ENCODE measurements at places on chromosomes 7 and 10.

DNA sequence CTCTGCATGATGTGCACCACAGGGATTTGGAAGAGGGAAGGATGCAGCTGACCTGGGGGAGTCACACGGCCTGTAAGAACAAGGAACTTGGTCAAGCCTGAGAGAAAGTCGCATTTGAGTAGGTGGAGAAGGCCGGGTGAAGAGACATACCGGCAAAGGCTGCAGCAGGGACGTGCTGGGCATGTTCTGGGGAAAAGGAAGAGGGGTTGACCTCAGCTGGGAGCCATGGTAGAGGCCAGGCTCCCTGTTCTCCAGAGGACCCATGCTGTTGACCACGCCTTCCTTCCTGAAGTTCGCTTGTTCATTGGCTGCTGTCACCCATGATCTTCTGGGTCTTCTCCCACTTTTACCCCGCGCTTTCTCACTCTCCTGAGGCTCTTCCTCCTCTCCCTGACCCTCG is 84.5 kb downstream of the HTR5A start:
- no peak for ATAC-seq

GRCh38 chr7:17651341-17651740 is 289.0 kb downstream of the SNX13 start:
- ATAC-seq: no peak

DNA sequence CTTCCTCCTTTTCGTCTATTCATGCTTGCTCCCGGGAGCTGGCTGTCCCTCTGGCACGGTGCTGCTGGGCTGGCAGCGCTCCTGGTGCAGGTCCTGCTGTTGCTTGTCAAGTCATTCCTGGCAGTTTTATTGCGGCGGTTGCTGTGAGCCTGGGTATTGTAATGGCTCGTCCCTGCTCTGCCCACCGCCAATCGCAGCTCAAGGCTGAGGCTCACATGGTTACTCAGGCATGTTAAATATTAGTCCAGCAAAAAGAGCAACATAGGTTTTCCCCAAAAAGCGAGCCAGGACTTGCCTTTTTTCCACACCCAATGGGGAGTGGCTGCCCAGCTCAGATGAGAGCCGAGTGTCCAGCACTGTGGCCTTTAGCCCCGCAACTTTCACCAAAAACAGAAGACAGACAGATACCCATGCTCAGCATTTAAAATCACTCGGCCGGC is 492.9 kb upstream of the FOXK1 start:
- no peak for ATAC-seq

GRCh38 chr7:16644636-16645592 is 640 bp downstream of the ANKMY2 start:
- peak; percentile 21 for ATAC-seq

DNA sequence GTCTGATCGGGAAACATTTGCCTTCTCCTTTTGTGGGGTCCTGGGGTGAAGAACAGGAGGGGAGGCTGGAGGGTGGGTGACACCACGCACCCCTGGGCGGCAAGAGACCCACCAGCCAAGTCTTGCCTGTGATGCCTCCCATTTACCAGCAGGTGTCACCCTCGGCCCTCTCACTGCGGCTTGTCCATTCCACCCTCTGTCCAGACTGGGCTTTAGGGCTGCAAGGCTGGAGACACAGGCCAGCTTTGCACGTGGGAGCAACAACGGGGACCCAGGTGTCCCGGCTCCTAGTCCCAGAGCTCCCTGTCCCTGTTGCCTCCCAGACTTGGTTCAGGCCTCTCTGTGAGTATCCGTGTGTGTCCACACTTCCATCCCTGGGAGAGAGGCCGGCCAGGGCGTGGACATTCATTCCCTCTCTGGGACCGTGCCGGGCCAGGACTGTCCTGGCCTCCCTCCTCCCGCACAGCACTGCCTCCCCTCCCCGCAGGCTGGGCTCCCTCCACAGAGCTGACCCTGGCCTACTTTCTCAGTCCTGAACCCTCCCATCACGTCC is 36.2 kb upstream of the GTF2IRD1 start:
- peak; percentile 67 for ATAC-seq

GRCh38 chr7:140010194-140010895 is 52.4 kb downstream of the PARP12 start:
- no peak for ATAC-seq

DNA sequence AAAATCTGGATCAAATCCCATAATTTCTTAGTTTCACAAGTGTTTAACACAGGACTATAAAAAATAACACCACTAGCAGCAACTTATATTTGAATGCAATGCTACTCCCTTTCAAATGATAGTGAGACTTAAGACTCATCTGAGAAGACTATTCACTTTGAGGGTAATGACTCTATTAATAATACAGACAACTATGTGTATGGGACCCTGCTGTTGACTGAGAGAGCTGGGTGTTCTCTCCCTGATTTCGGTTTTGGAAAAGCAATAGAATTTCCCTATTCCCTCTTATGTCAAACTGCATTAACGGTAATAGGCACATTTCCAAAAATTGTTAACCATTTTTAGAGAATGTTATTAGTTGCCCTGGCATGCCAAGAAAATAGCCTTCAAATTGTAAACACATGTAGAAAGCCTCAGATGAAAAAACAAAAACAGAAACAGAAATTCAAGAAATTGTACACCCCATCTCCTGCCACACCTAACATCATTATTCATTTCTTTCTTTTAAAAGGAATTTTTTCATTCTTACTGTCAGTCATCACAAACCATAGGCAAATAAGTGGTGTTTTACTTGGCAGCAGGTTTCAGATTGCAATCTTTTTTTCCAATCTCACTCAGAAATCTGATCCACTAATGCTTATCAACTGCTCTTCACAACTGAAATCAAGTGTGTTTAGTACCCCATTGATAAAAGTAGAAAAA is 153.7 kb downstream of the TFPI2 start:
- no peak for ATAC-seq

DNA sequence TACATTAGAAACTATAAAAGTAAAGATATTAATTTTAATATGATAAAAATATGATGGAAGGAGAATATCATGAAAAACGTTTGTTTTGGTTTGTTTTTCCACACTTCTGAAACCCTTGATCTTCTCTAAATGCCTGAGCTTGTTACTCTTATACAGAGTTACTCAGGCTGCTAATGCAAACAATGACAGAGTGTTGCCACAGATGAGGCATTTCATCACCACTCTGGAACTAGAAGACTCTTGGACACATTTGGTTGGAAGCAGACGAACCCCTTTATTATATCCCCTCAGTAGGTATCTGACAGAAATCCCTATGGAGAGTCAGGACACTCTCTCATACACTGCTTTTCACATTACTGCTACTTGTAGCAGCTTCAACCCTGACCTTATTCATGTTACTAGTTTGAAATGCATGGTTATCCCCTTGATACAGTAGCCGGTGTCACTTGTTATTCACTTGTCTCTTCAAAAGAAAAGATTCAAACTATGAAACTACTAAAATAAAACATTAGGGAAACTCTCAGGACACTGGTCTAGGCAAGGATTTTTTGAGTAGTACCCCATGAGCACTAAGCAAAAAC is 66.9 kb downstream of the SEMA3C start:
- no peak for ATAC-seq

DNA sequence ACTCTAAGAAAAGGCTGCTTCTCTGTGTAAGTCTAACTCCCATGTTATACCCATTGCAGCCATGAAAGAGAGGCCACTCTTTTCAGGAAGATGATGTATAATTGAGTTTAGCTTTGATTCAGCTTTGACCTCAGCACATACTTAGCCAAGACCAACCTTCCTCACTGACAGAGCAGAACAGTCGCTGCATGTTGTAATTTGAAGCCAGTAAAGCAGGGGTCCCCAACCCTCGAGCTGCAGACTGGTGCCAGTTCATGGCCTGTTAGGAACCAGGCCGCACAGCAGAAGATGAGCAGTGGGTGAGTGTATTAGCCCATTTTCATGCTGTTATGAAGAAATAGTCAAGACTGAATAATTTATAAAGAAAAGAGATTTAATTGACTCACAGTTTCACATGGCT is 223.9 kb downstream of the GPR158 start:
- peak; percentile 16 for ATAC-seq

DNA sequence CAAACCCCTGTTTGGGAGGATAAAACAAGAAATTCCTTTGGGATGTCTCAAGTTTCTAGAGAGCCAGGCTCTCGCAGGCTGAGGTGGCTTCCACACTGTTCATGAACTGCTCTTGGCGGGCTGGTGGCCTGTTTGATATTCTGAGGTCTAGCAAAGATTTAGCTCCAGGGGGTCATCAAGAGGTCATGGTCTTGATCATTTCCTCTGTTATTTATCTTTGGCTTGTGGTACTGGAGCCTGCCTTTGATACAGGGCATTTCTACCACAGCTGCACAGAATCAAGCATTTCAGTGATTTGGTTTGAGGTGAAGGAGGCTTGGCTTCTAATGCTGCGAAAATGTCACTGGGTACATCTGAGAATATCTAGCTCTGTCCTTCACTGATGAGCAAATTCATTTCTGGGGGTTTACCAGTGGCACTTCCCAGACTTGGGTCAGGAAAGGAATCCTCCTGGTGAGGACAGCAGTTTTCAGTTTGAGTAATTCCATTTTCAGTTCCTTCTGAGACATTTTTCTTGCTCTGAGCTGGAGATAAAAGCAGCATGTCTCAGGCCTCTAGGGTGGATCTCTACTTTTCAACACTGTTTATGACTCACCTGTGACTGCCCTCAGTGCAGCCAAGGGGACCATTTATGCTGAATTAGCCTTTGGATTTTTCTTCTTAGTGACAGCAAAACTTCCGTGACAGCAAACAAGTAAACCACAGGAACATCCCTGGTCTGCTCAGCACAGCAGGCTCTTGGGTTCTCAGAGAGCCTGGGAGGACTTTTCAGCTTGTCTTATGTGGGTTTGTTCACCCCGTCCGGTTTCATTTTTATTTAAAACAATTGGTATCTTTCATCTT is 312.0 kb downstream of the RNLS start:
- peak; percentile 96 for ATAC-seq

GRCh38 chr7:82789883-82790609 is 346.5 kb upstream of the CACNA2D1 start:
- no peak for ATAC-seq

DNA sequence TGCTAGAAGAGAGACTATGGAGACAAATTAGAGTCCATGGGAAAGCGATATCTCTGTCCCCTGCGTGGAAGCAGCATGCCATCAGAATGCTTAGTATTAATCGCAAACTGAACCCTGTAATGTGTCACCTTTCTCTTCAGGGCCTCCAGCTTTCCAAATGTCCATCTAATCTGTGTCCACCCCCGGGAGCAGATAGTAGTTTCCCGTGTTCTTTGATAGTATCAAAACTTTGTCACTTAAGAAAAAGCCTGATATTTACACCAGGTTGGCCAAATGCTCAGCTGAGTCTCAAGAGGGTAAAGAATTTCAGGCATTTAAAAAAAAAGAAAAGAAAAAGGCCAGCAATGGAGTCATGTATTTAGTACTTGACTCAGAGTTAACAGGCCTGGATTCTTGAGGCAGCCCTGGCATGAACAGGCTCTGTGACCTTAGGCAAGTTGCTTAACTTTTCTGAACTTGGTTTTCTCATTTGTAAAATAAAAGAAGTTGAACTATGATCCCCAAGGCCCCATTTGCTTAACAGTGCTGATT is 10.4 kb upstream of the GSAP start:
- ATAC-seq: no peak

- no peak for ATAC-seq
Measured at GRCh38 chr7:157926107-157926506, 589.3 kb downstream of the DNAJB6 start.

- no peak for ATAC-seq
Measured at GRCh38 chr10:79166312-79166721, 97.6 kb downstream of the ZMIZ1 start.

DNA sequence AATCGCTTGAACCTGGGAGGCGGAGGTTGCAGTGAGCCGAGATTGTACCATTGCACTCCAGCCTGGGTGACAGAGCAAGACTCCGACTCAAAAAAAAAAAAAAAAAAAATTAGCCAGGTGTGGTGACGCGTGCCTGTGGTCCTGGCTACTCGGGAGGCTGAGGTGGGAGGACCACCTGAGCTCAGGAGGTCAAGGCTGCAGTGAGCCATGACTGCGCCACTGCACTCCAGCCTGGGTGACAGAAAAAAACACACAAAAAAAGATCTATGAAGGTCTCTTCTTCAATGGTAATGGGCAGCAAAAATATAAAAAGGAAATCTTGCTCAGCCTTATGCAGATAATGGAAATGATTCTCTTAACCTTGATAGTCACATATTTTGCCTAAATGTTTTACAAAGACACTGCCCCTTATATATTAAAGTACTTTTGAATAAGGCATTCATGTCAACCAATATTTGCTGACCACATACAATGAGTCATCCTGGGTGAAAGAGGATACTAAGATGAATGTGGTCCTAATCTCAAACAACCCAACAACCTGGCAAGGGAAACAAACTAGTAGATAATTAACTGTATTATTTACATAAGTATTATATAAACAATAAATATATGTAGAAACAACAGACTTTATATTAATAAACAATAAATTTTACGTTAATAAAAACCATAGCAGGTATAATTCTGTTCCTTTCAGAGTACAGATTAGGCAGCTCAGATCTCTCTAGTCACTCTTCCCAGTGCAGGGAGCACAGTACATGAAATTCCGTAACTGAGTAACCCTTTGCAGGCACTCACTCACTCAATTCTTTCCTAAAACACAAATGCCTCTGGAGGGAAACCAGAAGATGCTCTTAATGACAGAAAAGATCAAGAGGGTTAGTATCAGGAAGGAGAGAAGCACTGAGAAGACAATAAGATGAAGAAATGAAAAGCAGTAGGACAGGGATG is 8.1 kb downstream of the TOMM7 start:
- no peak for ATAC-seq

DNA sequence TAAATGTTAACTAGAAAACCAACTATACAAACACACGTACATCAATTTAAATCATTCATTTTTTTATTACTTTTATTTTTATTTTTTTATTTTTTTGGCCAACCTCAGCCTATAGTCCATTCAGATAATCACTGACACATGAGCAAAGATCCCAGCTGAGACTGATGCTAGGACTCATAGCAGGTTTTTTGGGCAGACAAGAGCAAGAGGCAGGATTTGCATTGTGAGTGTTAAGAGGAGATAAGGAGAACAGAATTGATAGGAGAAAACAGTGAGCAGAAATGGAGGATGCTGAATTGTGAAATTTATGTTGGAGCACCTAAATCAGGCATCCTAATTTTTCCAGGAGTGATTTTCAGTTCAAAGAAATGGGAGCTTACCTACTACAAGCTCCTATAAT is 240.3 kb downstream of the SEMA3D start:
- no peak for ATAC-seq

- ATAC-seq: no peak
Measured at GRCh38 chr7:157377436-157378124, 40.8 kb downstream of the DNAJB6 start.

DNA sequence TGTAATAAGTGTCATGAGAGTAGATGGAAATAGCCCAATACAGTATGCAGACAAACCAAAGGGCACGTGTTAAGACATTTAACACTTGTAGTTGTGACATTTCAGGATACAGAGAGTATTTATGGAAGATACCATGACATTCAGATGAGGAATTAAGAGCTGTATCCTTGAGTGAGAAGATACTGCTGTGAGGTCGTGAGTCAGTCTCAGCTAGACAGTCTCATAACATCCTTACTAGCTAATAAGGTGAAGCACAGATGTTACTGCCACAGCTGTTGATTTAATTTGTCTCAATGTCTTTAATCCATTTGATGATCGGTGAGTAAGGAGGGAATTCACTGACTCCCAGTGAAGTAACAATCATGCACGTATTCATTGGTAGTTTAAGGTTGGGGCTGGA is 288.0 kb upstream of the AKR1E2 start:
- ATAC-seq: no peak
